ENCODE measurements at places on chromosomes 16 and 17.

GRCh38 chr17:3482852-3483251, 7.1 kb downstream of the ASPA start:
- ATAC-seq = no peak

DNA sequence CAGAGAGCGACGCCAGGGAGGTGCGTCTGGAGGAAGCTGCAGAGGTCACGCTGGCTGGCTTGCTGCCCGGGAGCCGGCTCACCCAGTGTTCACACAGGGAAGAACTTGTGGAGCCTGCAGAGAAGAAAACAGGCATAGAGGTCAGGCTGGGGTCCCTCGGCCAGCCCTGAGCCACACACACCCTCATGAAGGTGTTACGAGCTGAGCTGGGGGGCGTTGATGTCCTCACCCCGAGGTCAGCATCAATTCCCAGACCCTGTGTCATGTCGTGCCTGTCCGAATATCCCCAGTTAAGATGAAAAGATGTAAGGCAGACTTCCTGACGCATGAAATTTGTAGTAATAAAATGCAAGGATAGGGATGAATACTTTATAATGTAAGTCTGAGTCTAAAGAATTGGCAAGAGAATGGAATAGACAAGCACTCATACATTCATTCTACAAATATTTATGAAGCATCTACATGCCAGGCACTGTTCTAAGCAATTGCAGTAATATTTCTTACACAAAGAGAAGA, 77.1 kb downstream of the USP31 start:
- no peak for ATAC-seq

DNA sequence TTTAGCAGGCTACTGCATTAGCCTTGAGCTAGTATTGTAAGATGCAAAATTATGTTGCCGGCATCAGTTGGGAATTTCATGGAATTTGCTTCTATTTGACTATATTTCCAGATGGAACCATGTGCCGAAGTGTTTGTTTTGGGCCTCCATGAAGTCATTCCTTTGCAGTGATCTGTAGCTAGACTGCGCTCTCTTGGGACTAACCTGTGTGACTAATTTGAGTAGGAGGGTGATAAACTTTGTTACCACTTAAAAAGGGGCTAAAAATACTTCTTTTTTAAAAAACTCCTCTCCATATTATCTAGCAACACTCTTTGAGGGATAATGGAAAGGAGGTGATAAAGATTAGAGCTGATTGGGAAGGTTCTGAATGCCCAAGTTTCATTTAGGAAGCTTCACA, 166.8 kb upstream of the TBX2 start:
- no peak for ATAC-seq

GRCh38 chr17:9661027-9661426, 15.7 kb downstream of the USP43 start:
- no peak for ATAC-seq

GRCh38 chr17:13197586-13197985, 179.8 kb upstream of the ELAC2 start:
- ATAC-seq = no peak

DNA sequence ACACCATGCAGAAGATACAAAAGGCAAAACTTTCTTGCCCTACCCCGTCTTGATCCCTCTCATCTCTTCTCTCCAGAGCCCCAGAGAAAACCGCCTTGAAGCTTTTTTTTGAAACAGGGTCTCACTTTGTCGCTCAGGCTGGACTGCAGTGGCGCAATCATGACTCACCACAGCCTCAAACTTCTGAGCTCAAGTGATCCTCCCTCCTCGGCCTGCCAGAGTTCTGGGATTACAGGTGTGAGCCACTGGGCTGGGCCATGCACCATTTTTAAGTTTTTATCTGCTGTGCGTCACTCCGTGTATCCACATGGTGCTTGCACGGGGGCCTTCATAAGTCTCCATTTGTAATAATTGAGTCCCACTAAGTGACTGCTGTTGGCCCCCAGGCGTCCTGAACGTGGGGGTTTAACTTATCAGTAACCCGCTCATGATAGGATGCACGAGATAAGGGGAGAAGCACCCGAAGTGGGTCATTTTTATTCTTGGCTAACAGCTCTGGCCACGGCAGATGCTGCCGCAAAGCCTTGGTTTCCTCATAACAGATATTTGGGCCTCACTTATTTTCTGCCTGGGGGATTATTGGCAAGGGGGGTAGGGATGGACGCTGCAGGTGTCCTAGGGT, 8.6 kb downstream of the DNAH17 start:
- no peak for ATAC-seq

- no peak for ATAC-seq
Measured at GRCh38 chr16:87601401-87601981, 817 bp upstream of the JPH3 start.

- no peak for ATAC-seq
Measured at GRCh38 chr17:50052241-50052796, 3.6 kb upstream of the ITGA3 start.

DNA sequence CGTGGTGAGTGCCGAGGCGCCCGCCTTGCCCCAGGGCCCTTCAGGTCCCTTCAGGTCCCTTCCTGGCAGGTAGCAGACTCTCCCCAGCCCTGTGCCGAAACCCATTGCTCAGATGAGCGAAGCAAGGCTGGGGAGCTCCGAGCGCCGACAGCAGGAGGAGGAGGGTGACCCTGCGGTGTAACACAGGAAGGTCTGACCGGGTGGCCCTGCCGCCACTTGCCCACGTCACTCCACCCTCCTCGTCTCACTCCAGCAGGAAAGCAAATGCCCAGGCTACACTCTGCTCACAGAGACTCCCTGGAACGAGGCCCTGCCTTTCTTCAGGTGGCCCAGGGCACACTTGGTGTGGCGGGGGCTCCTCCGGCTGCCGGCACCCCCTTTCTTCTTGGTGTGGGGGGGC, 57.2 kb downstream of the ACTG1 start:
- no peak for ATAC-seq
